Mesenteric fat pad (tissue), 1 donor: ENCODE measurements at places on chromosomes 7 and 10.

GRCh38 chr7:2701832-2702593, 14.0 kb downstream of the AMZ1 start:
- no peak for DNase-seq

DNA sequence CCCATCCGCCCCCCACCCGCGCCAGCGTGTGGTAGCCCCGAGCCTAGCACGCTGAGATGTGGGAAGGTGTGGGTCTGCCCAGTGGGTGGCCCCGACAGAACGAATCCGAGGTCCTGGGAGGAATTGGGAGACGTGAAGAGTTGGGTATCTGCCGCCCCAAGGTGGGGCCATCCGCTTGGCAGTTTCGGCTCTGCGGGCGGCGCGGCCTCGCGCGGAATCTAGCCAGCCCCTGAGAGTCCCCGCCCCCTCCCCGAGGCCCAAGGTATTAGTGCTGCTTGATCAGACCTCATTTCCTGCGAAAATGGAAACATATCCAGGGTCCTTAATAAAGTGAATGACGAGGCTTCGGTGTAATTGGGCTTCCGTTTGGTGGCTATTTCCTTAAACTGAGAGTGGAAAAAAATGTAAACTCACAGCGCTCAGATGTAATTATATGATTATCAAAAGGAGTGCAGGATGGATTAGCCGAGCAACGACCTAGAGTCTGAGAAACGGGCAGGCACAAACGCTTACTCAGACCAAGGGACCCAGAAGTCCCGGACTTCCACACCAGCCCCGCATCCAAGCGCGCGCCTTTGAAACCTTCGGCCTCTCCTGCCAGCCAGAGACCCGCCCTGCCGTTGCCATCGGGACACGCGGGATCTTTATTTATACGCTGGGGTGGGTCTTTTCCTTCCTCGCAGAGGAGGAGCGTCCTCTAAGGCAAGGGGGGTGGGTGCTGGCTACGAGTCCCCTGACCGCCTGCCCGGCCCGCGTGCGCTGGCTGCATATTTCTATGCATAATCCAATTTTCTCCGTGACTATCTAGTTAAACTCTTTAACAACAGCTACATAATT, 12.8 kb downstream of the LBX1 start:
- no peak for DNase-seq

GRCh38 chr10:77317221-77317620, 320.4 kb downstream of the KCNMA1 start:
- DNase-seq, result no peak

DNA sequence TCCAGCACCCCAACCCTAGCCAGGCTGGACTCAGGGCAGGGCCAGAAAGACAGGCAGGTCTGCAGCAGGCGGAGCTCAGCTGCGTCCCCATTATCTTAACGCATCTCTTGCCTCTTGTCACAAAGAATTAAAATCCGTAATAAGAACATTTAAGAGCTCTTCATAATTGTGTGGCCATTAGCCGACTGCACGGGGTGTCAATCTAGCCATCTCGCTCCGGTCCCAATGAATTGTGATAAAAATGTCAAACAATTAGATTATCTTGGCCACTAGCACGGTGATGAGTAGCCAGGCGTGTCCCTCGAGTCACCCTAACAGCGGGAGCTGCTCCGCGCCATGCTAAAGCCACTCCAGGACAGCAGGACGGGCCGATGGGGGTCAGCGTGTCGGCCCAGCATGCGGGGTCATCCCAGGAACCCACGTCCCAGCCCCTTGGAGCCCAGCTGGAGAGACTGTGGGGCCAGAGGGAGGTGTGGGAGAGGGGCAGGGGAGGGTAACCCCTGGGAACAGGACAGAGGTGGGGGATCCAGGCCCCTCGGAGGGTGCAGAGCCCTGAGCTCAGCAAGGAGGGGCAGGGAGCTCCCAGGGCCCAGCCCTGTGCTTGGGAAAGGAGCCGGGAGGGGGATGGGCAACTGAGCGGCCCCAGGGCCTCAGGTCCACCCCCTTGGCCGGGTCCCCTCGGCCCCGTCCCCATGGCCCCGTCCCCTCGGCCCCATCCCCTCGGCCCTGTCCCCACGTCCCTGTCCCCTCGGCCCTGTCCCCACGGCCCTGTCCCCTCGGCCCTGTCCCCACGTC, 17.7 kb upstream of the NKX6-2 start:
- DNase-seq, result no peak

- no peak for DNase-seq
These were observed 82.9 kb upstream of the SMNDC1 start for GRCh38 chr10:110387617-110387982.

- DNase-seq, result no peak
These were observed 36.6 kb downstream of the SCIN start for GRCh38 chr7:12607134-12607533.

DNA sequence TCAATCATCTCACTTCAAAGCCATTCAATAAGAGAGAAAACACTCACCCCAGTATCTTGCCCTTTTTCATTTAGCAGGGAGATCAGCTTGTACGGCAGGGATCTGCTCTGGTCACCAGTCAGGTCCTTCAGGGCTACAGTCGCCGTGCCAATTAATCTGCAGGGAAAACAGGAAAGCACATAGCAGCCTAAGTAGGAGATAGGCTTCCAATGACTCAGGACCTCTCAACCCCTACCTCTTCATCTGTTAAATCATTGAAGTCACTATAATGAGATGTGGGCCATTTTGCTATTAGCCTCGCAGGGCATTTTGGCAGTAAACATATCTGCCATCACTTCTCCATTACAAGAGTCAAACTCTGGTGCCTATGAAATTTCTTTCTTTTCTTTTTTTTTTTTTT, 50.8 kb downstream of the MYOF start:
- DNase-seq, result no peak

DNA sequence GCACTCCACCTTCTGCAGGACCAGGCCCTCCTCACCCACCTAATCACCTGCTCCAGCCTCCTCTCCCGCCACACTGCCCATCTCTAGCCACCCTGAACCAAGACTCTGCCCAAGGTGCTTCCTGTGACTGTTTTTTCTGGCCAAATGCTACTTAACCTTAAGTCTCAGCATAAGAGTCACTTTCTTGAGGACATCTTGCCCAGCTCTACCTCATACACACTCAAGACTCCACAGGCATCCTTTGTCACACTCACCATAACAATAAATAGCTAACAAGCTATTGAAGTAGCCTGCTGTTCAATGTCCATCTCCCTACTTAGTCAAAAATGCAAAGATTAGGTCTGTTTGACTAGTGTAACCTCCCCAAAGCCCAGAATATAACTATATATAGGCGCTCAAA, 455.4 kb upstream of the NFE2L3 start:
- DNase-seq, result no peak

DNA sequence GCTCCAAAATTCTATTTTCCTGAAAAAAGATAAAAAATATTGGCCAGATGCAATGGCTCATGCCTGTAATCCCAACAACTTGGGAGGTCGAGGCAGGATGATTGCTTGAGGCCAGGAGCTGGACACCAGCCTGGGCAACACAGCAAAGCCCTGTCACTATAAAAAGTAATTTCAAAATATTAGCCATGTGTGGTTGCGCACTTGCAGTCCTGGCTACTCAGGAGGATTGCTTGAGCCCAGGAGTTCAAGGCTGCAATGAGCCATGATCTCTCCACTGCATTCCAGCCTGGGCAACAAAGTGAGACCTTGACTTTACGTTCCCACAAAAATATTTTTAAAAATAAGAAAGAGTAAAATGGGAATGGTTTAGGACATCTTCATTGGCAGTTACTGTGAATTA, 104.1 kb upstream of the AFAP1L2 start:
- DNase-seq, result no peak

- DNase-seq, result peak; percentile 87
These were observed 717 bp downstream of the ADCY1 start for GRCh38 chr7:45574669-45575500.

DNA sequence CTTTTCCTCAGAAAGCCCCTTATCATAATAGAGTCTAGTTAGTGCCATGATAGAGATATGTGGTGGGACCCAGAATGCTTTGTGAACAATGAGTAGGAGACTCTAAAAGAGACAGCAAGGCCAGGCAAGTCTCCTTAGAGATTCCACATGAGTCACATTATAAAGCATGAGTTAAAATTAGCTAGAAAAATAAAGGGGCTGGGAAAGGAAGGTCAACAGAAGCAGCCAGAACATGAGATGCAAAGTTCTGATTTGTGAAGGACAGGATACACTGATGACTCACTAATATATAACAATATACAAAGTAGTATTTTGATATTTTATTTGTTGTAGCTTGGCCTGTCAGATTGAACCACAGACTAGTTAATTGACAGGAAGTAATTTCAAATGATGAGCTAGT, 25.3 kb upstream of the SNX13 start:
- no peak for DNase-seq

- DNase-seq, result no peak
These were observed 403.5 kb downstream of the SUGCT start for GRCh38 chr7:40538281-40538680.

DNA sequence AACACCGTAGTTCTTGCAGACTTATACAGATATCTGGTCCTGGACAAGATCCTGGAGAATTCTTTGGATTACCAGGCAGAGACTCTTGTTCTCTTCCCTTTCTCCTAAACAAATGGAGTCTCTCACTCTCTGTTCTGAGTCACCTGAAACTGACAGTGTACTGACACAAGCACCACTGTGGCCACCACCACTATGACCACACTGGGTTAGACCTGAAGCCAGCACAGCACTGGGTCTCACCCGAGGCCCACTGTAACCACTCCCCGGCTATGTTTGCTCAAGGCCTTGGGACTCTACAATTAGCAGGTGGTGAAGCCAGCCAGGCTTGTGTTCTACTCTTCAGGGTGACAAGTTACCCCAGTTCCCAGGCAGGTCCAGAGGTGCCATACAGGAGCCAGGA, 22.8 kb downstream of the SLC39A12 start:
- DNase-seq, result no peak

DNA sequence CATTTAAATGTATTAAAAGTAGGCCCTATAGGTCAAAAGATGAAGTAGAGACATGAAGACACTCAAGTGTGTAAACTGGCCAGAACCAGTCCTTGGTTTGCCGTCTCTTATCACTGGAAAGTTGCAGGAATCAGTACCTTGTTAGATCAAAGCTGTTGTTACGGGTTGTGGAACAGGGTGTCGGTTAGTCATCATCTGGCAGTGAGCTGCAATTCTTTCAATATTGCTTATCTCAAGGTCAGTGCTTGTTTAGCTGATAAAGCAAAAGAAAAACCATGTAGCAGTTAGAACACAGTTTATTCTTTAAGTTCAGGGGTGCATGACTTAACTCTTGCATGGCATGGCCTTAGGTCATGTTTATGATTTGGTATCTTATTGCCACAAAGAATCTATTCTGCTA, 10.0 kb upstream of the SLC13A1 start:
- no peak for DNase-seq

DNA sequence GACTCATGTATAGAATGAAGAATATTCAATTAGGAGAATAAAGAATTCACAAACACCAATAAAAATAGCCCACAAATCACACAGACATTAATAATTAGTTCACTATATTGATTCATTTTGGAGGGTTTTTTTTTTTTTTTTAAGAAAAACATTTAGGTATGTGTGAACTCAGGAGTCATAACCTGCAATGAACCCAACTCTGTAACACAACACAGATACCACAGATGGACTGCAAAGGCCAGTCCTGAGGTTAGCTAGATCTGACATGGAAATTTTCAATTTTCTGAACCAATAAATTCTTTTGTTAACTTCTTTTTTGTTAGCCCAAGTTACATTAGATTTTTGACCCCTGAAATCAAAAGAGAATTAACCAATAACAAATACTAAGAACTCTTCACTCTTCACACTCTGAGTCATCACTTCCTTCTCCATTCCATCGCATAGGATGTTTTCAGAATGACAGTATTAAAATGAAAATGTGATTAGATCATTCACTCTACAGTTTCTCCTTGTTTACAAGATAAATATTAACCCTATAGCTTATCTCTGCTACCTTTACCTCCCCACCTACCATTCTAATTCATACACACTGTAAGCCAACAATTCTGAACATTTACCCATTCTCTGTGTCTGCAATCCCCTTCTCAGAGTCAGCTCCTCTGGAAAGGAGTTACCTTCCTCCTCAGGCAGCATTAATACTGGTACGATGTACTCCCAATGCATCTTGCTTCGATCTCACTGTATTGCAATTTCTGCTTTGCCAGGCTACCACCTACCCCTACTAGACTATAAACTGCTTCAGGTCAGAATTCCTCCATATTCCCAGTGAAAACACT, 141.5 kb downstream of the LRRN3 start:
- no peak for DNase-seq

DNA sequence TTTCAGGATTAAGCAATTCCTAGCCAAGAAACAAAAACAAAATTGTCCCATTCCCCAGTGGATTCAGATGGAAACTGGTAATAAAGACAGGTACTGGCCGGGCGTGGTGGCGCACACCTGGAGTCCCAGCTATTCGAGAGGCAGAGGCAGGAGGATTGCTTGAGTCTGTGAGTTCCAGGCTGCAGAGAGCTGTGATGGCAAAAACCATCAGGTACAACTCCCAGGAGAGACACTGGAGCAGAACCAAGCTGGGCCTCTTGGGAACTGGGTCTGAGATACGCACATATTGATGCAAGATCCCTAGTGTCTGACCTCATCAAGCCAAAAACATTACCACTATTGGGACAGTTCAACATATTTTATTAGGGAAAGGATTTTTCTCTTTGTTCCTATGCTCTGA, 84.0 kb upstream of the ANLN start:
- peak; percentile 62 for DNase-seq

GRCh38 chr10:55024713-55025112, 223.7 kb upstream of the PCDH15 start:
- no peak for DNase-seq

- DNase-seq, result no peak
These were observed 99.0 kb upstream of the SMIM30 start for GRCh38 chr7:113217314-113217713.

GRCh38 chr10:95477175-95477520, 84.0 kb downstream of the SORBS1 start:
- DNase-seq, result no peak

DNA sequence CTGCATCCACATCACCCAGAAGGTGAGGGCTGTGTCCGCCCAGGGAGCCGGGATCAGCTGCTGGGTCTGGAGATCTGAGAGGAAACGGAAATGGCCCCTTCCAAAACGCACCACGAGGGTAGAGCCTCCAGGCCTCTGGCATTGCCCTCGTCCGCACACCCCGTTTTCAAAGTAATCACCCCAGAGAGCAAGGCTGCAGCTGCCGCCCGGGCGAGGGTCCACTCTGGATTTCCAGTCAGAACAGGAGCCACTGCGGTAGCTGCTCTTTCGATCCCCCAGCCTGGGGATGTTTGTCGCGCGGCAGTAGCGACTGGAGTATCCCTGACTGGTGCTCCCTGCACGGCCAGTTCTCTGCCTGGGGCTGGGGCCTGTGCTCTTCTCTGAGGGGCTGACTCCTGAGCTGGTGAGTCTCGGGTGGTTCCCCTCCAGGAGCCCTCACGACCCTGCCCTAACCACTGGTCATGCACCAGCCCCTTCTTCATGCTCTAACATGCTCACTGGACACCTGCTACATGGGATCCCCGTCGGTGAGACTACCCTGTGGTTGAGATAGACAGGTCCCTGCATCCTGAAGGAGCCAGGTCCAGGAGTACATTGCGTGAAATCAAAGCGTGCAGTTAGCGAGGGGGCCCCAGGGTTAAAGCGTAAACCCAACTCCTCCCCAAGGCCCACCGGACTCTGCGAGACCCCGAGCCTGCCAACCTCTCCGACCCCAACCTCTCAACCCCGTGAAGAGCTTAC, 99.2 kb downstream of the FOXL3 start:
- no peak for DNase-seq
